ENCODE measurements at places on chromosomes 3 and 15.
A peak's percentile ranks its signal among the peaks of the same experiment; 100 is the strongest.

GRCh38 chr3:12436514-12437220 lies 47.6 kb upstream of the TSEN2 start:
- no peak for DNase-seq

DNA sequence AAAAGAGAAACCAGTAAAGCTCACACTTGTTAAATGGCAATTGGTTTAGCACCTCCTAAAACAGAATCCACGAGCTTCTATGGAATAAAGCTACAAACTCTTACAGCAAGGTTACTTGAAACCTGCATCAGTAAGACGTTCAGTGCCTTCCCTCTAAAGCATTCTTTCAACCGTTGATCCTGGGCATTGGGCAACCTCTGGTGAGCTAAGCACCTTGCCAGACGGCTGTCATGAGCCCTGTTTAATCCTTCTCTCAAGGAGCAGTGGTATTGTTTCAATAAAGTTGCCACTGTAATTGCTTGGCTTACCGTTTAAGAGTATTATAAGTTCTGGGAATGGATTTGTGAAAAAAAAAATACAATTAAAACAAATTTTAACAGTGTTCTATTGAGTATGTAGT lies 75.0 kb downstream of the COL8A1 start:
- DNase-seq, result no peak

- no peak for DNase-seq
Measured at GRCh38 chr3:312160-312733, 115.7 kb downstream of the CHL1 start.

DNA sequence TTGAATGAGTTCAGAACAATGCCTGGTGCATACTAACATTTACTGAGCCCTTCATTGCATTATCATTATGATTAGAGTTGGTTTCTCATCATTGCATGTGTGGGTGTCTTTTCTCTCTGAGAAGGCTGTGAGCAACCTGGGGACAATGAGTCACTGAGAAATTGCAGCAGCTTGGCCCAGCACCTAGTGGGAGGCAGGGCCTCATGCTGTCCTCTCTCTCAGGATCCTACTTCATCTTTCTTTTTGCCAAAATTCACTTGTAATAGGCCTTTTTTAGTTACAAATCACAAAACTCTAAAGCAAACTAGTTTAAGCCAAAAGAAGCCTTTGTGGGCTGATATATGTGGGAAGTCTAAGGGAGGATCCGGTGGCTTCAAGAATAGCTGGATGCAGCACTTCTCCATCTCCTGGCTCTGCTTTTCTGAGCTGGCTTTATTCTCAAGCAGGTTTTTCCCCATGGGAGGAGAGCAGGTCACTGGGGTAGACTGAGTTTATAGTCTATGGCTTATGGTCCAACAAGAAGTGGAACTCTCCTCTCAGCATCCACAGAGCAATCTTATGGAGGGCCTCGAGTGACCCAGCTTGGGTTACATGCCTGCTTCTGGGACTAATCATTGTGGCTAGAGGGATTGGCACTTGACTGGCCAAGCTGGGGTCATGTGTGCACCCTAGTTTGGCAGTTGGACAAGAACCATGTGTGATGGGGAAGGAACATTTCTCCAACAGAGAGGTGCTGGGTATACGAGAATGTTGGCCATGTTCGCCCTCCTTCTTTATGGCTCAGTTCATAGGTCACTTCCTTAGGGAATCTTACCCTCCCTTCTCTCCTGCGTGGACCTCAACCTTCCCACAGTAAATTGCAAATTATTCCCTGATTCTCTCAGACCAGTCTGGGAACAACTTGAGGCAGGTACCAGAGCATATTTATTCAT lies 8.7 kb upstream of the CAMK1 start:
- DNase-seq, result no peak

DNA sequence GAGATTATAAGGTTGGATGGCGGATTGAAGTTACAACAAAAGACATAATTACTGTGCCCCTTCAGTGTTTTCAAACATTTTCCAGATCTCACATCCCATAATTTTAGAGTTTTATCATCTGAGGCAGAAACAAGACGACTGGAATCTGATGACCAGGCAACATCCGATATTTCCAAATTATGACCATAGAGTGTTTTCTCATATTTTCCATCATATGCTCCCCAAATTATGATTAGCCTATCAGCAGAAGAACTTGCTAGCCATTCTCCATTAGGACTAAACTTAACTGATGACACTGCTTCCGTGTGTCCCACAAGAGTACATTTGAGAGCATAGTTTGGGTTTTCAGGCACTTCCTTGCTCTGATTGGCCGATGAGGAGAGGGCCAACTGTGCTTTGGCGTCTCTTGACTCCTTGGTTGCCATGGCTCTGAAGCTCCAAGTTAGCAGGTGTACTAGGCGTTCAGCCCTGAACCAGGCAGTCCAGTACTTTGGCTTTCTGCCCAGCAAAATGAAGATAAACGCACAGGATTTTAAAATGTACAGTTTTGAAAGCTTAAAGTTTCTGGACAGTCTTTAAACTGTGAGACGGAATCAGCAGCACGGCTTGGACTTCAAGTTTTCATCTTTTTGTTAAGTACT lies 638 bp downstream of the WDR5B start:
- peak; percentile 4 for DNase-seq

DNA sequence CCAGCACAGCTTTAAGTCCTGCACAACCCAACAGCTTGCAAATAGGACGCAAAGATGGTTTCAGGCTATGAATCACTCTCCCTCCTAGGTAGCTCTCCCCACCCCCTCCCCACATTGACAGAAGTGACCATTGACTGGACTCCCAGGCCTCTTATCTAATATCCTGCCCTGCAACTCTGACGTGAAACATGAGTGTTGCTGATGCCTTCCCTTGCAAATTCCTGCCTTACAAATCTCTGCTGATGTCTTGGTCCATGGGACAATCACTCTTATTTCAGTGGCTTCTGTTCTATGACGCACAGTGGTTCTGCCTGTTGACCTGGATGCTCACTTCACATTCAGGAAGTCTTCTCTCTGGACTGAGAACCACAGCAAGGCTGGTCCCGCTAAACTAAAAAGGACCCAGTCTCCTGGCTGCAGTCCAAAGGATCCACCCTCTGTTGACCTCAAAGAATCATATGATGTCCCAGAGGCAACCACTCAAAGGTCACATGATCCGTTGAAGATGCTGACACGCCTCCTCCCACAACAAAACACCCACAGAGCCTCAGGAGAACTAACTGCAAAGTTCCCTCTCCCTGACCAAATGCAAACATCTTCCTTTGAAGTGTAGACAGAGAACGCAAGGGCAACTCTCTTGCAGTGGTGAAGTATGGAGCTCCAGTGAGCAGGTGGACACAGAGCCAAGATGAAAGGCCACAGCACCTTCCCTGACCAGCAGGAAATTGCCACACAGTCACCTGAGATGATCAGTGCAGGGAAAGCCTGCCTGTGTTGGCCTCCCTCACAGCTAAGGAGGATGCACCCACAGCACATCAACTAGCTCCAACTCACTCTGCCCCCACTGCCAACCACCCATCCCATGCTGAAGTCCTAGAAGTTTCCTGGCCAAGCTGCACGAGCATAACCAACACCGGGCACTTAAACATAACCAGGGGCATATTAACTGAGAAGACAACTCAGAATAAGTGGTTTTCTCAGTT lies 112.3 kb downstream of the ADAMTS17 start:
- DNase-seq, result no peak

All from smooth muscle cell of the brain vasculature (primary cell).